ENCODE measurements at places on chromosomes 3 and 15.

GRCh38 chr15:74897300-74897701, 7.5 kb downstream of the MPI start:
- no peak for DNase-seq

DNA sequence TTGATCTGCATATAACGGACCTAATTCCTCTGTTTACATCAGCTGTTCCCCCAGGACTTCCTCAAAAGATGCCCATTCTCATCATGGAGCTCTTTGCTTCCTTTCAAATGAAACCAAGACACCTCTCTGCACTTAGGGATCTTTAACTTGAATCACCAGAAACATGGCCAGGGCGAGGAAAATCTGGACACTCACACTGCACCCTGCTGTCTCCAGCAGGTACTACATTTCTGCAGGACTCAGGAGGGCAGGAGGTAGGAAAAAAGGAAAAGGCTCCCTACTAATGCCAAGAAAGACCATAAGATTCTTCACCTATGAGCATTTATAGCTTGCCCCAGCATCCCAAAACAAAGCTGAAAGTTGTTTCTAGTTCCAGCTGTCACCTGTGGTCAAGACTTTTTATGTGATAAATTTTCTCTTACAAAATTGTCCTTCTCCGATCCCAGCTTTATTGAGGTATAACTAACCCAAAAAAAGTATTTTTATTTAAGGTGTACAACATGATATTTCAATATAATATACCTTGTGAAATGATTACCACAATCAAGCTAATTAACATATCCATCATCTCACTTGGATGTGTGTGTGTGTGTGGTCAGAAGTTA, 87.3 kb upstream of the C15orf61 start:
- peak; percentile 60 for DNase-seq

GRCh38 chr3:141386126-141386488, 17.8 kb downstream of the ZBTB38 start:
- DNase-seq = no peak

- DNase-seq = no peak
These were observed 94.3 kb upstream of the SGO1 start for GRCh38 chr3:20280257-20280656.

DNA sequence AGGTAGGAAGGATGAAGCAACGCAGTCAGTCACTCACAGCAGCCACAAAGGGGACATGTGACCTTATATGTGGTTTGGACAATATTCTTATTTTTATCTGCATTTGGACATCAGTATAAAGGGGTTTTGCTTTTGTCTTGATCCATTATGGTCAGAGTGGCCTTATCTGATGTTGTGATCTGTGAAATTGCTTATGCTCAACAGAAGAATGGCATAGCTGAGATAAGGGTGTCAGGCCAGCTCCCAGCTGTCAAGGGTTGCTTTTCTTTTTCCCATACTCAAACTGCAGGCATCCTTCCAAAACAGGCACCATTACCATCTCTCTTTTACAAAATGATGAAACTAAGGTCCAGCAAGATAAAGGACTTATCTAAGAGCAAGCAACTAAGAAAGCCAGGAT, 28.1 kb downstream of the DCLK3 start:
- no peak for DNase-seq

GRCh38 chr15:69373406-69373805, 40.7 kb upstream of the KIF23 start:
- DNase-seq = no peak

GRCh38 chr3:17315897-17316296, 426.5 kb downstream of the TBC1D5 start:
- DNase-seq = no peak

- DNase-seq = peak; percentile 4
These were observed 15.0 kb downstream of the KLF13 start for GRCh38 chr15:31341496-31342195.

DNA sequence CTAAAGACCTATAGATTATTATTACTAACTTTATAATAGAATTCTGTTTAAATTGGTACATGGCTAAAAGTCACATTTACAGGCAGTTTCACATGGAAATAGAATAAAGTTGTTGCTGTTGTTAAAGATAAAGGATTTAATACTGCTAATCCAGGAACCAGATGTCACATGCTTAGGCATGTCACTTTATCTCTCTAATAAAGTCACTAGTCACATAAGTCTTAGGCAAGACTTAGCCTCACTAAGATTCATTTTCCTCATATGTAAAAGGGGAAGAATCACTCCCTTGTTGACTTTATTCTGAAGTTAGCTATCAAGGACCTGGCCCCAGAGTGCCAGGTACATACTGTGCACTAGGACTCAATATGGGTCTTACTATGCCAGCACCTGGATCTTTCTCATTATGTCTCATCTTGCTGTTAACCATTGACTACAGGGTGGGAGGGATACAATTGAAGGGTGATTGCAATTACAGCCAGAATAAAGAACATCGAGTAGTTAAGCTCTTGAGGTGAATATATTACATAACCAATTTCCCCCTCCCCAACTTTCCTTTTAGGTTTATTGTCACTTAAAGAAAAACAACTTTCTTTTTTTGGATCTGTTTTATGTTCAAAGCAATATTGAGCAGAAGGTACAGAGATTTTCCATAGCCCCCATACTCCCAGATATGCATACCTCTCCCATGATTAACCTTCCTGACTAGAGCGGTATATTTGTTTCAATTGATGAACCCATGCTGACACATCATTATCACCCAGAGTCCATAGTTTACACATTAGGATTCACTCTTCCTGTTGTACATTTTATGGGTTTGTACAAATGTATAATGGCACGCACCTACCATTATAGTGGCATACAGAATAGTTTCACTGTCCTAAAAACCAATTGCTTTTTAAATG, 36.6 kb downstream of the LNP1 start:
- no peak for DNase-seq

- no peak for DNase-seq
These were observed 52.3 kb upstream of the CNOT10 start for GRCh38 chr3:32632533-32633265.

DNA sequence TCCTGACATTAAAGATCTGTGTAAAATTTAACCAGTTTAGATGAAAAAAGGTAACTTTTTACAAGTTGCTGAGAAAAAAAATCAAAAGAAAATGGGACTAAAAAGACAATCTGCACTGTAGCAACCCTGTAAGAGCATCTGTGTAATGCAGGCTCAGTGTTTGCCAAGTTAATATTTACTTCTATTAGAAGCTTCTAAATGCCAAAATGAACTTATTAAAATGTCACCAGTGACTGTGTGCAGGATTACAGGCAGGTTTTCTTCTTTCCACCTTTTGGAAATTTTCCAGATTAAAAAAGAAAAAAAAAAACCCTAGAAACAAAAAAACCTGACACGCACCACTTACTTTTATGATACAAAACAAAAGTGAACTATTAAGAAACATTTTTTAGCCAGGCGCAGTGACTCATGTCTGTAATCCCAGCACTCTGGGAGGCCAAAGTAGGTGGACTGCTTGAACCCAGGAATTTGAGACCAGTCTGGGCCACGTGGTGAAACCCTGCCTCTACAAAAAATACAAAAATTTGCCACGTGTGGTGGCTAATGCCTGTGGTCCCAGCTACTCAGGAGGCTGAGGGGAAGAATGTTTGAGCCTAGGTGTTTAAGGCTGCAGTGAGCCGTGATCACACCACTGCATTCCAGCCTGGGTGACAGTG, 87.2 kb downstream of the TJP1 start:
- peak; percentile 39 for DNase-seq

- DNase-seq = no peak
These were observed 9.0 kb downstream of the VPS39 start for GRCh38 chr15:42199126-42199525.

DNA sequence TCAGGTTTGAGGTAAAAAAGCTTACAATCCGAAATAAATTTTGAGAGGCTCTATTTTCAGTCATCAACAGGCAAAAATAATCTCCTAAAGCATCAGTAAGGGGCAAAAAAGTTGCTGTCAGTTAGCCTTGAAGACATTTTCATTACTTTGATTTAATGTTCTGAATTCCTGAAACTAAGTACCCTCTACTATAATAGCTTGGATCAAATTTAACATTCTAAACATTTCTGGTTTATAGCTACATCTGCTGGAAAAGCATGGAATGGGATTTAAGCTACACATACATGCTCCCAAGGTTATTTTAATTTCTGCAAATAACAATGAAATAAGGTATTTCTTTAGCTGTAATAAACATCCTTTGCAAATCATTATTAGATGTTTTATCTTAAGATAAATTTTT, 245.4 kb downstream of the ULK4 start:
- peak; percentile 2 for DNase-seq

- no peak for DNase-seq
These were observed 525.8 kb downstream of the NTRK3 start for GRCh38 chr15:87730706-87731105.

- DNase-seq = peak; percentile 13
These were observed 5.7 kb downstream of the DUT start for GRCh38 chr15:48336940-48337339.

DNA sequence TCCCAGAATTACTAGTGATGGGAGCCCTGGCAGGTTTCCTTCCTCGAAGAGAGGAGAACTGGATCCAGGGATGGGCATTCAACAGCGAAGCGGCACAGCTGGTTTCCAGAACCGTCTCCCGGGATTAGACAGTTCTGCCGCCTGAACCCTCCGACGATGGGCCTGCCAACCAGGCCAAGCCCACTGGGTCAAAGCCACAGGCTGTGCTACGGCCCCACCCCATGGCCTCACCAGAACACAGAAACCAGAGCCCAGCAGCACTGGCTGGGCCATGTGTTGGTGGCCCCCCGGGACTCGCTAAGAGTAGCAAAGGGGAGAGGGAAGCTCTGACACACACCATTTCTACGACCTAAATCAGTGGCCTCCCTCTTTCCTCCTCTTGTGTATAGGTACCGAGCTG, 2.2 kb downstream of the C15orf62 start:
- DNase-seq = no peak

DNA sequence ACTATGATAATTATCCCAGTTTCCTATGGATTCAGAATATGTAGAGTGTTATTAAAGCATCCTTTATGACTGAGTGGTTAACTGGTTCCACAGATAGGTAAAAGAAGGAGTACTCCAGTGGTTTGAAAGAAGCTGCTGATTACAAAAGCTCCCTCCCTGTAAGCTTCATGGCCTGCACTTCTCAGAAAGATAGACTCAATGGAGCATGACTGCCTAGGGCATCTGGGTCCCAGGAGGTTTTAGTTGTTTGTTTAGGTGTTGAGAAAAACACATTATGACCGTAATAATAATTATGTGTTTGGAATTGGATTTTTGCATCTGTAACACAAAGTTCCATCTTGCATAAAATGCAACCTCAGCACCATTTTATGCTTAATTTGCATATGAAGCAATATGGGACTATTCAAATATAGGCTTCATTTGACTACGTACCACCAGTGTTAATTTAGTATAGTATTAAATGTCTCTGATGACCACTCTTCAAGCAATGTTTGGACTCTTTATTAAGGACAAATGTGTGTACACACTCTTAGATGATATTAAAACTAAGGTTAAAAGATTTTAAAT, 121.1 kb downstream of the ROBO2 start:
- no peak for DNase-seq

DNA sequence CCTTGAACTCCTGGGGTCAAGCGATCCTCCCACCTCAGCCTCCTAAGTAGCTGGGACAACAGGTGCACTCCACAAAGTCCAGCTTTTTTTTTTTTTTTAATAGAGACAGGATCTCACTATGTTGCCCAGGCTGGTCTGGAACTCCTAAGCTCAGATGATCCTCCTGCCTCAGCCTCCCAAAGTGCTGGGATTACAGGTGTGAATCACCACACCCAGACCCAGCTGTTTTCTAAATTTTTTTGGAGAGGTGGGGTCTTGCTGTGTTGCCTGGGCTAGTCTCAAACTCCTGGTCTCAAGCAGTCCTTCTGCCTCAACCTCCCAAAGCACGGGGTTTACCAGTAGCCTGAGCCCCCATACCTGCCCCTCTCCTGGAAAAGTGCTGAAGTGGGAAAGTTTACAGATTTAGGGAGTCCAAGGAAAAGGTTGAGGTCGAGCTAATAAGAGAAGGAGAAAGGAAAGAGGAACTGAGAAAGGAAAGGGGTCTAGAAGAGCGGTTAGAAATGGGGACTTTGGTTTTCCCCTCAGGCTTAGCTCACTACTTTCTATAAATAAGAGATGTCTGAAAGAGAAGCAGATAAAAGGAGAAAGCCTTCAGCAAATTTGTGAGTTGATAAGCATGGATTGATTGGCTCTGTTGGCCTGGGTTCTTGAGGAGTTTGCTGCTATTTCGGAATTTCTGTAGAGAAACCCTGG, 23.6 kb downstream of the UBE2E1 start:
- DNase-seq = no peak

DNA sequence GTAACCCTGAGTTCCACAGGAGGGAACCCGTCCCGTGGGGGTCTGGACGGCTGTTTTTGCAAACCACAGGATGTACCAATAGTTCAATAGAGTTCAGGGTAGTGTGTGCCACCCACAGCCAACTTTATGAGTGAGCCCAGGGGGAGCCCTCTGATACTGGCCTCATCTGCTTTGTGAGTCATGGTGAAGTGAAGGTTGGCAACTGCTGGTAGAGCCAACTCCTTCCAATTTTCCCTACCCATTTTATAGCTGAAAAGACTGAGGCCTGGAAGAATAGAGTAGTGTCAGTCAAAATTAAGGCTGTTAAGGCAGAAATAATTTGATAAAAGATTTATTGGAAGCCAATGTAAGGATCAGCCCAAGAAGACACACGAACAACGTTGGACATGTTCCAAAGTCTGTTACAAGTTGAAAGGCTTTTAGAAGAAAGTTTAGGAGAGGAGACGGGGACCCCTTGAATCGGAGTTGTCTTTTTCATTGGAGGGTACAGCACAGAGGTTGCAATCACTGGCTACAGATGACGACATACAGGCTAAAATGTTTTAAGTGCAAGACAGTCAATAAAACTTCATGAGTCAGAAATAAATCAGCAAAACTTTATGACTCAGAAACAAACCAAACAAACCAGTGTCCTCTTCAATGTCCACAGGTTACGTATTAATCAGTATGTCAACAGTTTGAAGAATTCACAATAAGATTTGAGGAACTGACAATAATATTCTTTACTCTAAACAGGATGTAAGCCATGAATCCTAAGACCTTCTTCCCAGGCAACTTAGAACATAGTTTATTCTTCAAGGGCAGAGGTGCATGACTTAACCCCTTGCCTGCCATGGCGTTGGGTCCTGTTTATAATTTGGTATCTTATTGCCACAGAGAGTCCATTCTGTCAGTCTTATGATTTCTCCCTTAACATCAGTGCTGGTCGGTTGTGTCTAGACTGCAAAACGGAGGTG, 62.9 kb upstream of the NR2E3 start:
- DNase-seq = peak; percentile 91

DNA sequence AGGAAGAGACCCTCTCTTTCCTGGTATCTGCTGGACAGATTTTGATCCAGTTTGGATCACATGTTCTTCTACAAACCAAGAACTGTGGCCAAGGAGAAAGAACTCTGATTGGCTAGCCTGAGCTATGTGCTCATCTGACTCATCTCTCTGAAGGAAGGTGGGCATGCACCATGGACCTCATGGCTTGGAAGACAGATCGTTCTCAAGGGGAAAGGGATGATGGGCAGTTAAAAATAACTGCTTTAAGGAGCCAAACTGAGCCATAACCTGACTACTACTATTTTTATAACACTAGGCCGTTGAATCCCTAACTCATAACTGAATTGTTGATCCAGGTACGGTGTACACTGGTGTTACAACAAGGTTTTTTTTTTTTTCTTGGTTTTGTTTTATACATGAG, 112.4 kb downstream of the B3GALNT1 start:
- DNase-seq = no peak

- DNase-seq = no peak
These were observed 1.5 kb downstream of the LMLN start for GRCh38 chr3:197961582-197961945.

- DNase-seq = peak; percentile 6
These were observed 13.1 kb upstream of the BLOC1S6 start for GRCh38 chr15:45573961-45574629.

Measured in DMS53 (cell line).